ENCODE measurements at places on chromosomes 2 and 18.
A peak's percentile ranks its signal among the peaks of the same experiment; 100 is the strongest.

DNA sequence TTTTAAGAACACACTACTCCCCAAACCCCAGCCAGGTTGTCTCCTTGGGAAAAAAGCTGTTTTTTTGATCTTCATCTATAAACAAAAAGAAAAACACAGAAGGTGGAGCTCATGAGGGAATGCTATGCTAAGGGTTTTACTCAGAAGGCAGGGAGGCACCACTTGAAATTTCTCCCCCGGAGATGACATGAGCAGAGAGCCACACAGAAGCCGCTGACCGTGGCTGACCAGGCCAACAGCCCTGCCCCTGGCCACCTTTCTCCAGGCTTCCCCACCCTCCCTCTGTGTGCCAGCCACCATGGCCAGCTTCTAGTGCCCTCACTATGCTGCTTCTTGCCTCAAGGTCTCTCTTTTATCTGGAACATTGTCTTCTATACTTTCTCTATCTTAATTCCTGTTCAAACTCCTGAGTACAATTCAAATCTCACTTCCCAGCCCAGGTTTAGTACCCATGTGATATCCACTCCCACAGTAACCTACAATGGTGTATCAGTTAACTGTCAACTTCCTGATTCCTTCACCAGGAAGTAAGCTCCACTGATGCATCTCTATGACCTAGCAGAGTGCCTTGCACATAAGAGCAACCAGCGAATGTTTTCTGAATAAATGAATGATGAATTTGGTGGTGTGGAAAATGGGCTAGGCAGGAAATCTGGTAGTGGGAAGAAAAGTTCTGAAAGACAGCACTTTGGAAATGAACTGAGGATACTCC, 15.3 kb downstream of the LAPTM4A start:
- no peak for DNase-seq

DNA sequence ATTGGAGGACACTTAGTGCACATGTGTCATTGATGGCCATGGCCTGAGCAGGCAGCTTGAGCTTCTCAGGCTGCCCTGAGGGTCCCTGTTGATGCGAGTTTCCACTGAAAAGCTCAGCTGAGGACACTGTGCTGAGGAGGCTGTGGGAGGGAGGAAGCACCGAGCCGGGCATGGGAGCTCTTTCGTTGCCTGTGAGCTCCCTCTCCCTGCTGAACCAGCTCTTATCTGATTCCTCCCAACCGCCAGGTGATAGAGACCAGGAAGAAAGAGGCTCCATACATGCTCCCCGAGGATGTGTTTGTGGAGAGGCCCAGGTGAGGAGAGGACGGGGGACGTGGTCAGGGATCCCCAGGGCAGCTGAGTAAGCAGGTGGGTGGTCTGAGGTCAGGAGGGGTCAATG, 27.3 kb downstream of the POMC start:
- no peak for DNase-seq

DNA sequence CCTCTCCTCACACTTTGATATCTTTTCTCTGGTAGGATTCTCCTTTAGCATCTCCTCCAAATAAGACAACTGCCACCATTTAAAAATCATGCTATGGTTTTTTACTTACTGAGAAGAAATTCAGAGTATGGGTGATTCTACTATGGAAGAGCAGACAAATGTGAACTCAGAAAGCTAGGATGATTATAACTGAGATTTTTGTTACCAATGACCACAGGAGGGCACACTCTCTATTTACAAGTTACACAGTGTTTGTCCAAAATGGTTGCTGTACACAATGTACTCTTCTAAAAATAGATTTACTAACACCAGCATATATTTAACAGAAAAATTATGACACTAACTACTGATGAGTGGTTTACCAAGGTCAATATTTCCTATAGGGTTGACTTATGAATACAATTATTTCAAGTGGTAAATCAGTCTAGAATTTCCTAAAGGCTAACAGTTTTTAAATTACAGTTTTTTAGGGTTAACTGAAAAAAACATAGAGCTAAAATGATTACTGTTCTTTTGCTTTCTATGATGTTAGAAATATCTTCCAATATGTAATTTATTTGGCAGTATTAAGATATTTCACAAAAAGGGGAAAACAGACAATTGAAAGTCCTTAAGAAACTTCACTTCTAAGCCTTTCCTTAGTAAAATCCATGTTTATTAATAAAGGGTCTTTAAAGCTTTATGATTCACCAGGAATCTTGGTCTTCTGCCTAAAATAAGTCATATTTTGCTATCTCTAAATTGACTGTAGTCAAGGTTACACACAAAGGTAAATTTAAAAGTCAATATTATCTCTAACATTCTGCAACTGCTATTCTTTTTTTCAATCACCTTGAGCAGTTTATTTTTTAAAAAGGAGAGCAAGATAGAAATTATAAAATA, 57.2 kb downstream of the MAP4K3 start:
- DNase-seq = peak; percentile 29

DNA sequence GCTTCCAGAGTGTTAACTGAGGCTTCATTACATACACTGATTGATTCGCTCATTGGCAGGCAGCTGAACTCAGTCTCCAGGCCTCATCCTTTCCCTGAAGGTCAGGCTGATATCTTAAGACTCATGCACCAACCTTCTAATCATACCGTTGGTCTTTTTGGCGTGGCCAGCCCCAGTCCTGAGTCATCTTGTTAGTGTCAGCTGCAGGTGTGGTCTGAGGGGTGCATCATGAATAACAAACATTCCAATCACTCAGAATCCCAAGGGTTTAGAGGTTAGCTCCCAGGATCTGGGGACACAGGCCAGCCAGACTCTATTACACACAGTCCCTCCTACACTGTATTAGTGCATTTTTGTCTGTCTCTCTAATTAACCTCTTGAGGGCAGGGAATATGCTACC, 271.5 kb downstream of the HRH4 start:
- DNase-seq = no peak

DNA sequence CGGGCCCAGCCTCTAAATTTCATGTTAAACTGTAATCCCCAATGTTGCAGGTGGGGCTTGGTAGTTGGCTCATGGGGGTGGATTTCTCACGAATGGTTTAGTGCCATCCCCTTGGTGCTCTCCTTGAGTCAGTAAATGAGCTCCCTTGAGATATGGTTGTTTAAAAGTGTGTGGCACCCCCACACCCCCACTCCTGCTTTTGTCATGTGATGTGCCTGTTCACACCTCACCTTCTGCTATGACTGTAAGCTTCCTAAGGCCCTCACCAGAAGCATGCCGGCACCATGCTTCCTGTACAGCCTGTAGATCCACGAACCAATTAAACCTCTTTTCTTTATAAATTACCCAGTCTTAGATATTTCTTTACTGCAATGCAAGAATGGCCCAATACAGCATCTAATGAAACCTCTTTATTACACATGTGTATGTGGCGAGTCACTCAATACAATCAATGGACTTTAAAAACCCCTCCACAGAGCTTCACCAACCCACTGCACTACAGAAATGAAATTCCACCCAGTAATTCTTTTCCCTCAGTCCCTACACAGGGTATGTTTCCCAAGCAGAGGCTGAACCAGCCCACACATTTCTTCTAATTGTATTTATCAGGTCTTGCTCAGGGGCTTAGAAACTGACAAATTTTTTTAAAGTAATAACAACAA, 47.3 kb downstream of the WDFY1 start:
- DNase-seq = no peak

DNA sequence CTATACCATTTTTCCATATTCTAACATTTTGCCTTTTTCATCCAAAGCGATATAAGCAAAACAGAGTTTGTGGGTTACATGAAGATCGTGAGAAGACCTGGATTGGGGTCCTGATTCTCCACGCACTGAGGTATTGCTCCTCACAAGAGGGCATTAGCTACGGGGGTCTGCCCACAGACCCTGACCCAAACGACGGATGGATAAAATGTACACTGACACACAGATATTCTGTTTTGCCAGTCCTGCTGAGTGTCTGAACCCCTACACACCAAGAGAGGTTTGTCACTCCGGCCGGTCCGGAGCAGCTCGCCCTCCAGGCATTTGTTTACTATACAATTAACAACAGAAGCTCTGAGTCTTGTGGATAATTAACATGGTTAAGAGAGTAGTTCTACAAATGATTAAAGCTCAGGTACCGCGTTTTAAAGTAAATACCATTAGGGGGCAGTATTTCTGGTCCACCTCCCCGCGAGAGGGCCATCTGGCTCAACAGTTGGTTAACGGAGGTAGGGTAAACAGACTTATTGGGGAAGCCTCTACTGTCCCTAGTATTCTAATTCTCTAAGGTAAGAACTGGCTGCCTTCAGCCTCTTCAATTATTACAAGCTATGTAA, 28.4 kb downstream of the SCYGR8 start:
- DNase-seq = no peak

DNA sequence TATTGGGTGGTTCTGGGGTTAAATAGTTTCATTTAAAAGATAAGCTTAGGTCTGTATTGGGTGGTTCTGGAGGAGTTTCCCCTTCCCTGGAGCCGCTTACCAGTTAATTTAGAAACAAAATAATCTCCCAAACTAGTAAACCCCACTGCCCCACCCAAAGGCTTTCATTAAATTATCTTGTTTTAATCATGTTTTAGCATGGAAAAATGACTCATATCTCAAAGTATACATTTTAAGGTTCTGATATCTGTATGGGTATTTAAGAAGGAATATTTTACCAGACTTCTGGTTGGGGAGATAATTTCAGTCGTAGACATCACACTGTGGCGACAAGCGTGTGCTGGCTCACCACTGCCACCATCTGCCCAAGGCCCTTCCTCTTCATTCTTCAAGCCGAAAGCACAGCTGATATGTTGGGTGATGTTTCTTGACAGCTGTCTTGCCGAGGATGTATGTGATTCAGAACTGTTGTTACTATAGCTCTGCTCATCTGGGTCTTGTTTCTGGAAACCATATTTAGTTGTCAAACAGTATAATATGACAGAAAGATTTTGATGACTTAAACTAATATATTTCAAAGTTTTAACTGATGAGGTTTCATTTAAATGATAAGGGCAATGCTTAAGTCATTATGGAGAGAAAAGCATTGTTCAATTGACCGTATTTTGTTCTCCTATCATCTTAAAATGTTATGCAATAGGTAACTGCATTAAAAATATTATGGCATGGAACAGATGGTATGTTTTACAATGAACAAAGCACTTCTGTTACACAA, 5.1 kb downstream of the FIGLA start:
- DNase-seq = no peak

DNA sequence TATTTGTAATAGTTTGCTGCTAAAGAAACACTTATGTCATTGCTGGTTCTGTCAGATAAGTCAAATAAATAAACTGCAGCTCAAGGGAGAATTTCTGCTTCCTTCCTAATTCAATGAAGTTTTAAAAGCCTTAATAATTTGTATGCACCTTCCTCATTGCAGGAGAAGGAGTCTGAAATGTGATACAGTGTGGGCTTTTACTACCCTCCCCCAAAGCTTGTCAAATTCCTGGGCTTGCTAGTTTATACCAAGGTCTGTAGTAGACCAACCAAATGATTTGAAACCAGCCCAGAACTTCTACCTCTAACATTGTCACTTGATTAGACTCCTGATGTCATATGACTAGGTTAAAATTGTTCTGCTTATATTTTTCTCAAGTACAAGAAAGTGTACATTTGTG, 131.8 kb downstream of the DTNA start:
- no peak for DNase-seq

DNA sequence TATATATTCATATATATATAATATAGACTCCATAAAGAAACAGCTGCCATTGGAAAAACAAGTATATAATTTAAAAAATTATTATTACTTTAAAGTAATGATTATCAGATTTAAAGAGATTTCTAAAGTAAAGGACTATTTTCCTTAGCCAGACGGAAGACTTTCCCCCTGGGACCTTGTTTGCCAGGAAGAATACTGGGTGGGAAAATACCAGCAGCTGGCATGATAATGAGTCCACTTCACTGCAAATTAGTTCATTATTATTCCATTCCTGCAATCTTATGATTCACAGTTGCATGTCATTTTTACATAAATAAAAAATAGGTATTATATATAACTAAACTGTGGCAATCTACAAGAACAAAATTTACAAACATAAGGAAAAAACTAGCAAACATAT, 339.8 kb upstream of the CDH7 start:
- no peak for DNase-seq

DNA sequence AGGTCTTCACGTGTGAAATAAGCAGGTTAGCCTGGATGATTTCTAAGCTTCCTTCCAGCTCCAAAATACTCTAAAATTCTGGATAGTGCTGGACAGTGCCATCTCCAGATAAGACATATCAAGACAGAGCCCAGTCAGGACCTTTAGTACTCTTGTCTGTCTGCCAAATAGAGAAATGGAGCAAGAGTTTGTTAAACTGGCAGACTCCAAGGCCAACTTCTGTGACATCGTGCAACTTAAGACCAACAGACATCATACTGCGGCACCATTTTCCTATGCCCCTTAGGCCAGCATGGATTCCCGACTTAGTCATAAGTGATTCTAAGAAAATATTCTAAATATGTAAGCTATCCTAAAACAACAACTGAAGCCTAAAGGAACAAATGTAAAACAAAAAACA, 118.6 kb downstream of the RBMS1 start:
- no peak for DNase-seq

GRCh38 chr2:201228271-201228911, 31.9 kb upstream of the CASP8 start:
- no peak for DNase-seq

DNA sequence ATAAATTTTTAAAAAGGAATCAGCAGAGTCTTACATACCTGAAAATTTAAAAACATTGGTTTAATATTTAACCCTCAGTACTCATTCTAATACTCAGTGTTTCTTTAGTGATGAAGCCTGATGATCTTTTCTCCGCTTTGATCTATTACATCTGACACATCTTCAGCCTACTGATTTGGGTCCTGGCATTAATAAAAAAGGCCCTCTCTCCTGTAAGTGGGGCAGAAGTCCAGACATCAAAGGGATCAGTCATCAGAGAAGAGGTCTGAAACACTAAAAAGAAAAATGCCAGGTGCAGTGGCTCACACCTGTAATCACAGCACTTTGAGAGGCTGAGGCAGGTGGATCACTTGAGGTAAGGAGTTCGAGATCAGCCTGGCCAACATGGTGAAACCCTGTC, 581.1 kb upstream of the LRATD1 start:
- DNase-seq = no peak

- peak; percentile 20 for DNase-seq
Observed at GRCh38 chr2:229445501-229446211, 174.6 kb upstream of the PID1 start.

- no peak for DNase-seq
Observed at GRCh38 chr2:168608796-168609195, 152.7 kb downstream of the CERS6 start.

GRCh38 chr18:23825978-23826405, 136.7 kb downstream of the LAMA3 start:
- peak; percentile 89 for DNase-seq

- no peak for DNase-seq
Observed at GRCh38 chr2:160288324-160288723, 88.3 kb upstream of the ITGB6 start.

DNA sequence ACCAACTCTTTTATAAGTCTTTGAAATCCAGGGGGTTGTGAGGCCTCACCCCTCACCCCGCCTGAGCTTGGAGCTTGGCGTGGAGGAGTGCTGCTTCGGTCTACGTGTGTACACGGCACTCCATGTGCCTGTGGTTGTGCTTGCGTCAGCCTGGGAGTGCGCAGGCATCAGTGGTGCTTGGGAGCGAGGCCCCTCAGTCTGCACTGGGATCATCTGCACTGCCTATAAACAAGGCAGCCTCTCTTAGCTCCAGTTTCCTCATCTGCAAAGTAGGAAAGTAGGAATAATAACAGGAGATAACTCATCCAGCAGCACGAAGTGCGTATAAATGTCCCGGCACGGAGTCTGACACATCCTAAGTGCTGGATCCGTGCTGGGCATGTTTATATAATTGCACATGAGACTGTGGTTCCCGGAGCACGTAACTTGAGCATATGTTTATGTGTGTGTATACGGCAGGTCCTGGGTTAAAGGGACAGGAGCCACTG, 1.2 kb downstream of the GYPC start:
- DNase-seq = peak; percentile 69

All from astrocyte of the cerebellum (primary cell).